ENCODE measurements at places on chromosomes 16 and 17. TPM values are rescaled to one million over a fixed set of nuclear protein-coding genes. Genes with fewer than 3 reads are reported as not detected.

DNA sequence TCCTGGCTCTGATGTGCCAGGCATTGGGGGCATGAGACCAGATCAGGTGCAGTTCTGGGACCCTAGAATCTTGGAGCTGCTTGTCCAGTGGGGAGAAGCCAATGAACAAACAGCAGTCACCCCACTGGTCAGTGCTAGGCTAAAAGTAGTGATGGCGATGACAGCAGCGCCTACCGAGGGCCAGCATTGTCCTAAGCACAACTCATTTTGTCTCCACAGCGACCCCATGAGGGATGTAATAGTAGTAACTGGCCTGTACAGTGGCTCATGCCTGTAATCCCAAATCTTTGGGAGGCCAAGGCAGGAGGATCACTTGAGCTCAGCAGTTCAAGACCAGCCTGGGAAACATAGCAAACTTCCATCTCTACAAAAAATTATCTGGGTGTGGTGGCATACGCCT is 6.2 kb downstream of the SMCR8 start:
- peaks cover 23% of the 10 kb centered on the region for H3K36me3 ChIP-seq
- no peaks in the 10 kb centered on the region for H3K27me3 ChIP-seq
- DNase-seq = no peak
- no peak overlapping the region for H3K4me3 ChIP-seq

- H3K27me3 ChIP-seq = no peaks in the 10 kb centered on the region
- no peak overlapping the region for H3K27ac ChIP-seq
- no peak overlapping the region for H3K4me3 ChIP-seq
- no peak for DNase-seq
Measured at GRCh38 chr17:77852731-77853130, 105.8 kb upstream of the TNRC6C start.

DNA sequence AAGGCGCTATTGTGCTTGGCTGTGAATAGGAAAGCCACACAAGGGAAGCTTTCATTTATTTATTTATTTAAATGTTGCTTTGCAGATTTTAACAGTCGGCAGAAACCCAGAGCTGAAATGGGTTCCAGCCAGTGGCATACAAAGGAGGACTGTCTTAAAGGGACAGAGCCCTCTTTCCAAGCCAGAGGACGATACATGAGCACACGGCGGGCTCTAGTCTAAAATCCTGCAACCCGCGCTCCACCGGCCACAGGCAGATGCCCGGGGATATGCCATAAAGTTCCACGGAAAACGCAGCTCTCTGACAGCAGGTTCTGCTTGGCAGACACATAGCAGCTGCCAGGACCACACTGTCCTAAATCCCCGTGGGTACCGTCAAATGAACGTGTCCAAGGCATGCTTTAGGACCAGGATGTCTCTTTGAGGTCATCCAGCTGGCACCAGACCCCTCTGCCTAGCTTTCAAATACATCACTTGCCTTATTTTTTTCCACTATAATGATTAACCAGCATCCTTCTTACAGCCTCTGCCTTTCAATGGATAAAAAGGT is 64.6 kb downstream of the CYTH1 start:
- H3K4me3 ChIP-seq = peak overlapping the region; percentile 30
- H3K36me3 ChIP-seq = peaks cover 14% of the 10 kb centered on the region
- peaks cover 67% of the 10 kb centered on the region for H3K4me1 ChIP-seq
- H3K27ac ChIP-seq = peak overlapping the region; percentile 30
- H3K27me3 ChIP-seq = no peaks in the 10 kb centered on the region

GRCh38 chr17:49219987-49220386 is 9.5 kb downstream of the ABI3 start:
- DNase-seq = no peak
- peaks cover 4% of the 10 kb centered on the region for H3K27me3 ChIP-seq
- peaks cover 47% of the 10 kb centered on the region for H3K36me3 ChIP-seq

Gene TMEM235
- total RNA-seq = not detected

- DNase-seq = no peak
- peak overlapping the region; percentile 37 for H3K4me3 ChIP-seq
- no peak overlapping the region for H3K27ac ChIP-seq
- H3K36me3 ChIP-seq = peaks cover 21% of the 10 kb centered on the region
Measured at GRCh38 chr16:27389272-27389961, 12.6 kb upstream of the IL21R start.

Gene SLFN11
- 70.8 TPM for total RNA-seq

Gene HBQ1
- 0.88 TPM for total RNA-seq

Gene SEZ6
- not detected for total RNA-seq

Gene KRT9
- not detected for total RNA-seq

GRCh38 chr17:16298140-16298662 is 55.1 kb downstream of the CENPV start:
- no peak overlapping the region for H3K4me3 ChIP-seq
- H3K4me1 ChIP-seq = peaks cover 4% of the 10 kb centered on the region
- H3K27me3 ChIP-seq = no peaks in the 10 kb centered on the region
- no peak overlapping the region for H3K27ac ChIP-seq
- peaks cover 3% of the 10 kb centered on the region for H3K36me3 ChIP-seq

DNA sequence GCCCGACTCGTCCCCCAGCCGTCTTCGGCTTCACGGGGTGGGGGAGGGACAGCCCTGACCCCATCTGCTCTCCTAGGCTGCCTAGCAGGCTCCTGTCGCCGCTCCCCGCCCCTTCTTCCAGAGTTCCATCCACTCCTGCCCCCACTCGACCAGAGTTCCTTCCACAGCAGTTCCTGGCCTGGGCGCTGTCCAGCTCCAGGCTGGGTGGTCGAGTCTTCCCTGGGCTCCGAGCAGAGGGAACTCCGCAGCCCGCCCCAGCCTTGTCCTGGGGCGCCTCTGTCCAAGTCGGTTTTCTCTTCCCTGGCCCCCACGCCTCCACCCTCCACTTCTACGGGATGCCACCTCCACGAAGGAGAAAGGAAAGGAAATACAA is 1.4 kb downstream of the PYY start:
- no peak overlapping the region for H3K27ac ChIP-seq
- no peak for DNase-seq
- H3K27me3 ChIP-seq = peaks cover 36% of the 10 kb centered on the region
- no peaks in the 10 kb centered on the region for H3K4me1 ChIP-seq

DNA sequence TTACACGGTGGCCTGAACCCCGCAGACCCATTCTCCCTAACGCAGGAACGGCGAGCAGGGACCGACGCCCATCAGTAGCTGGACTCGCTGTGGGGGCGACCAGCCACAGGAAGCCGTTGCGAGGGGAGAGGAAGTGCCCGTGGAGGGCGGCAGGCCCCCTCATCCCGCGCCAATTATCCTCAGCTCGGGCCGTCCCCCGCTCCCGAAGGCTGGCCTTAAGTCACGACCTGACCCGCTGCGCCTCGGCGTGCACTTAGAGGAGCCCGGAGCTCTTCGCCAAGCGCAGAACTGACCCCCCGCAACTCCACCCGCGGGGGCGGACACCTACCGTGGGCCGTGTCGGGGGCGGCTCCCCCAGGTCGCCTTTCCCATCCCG is 401 bp downstream of the ARL16 start:
- peak overlapping the region; percentile 68 for H3K27ac ChIP-seq
- no peak for DNase-seq
- H3K4me3 ChIP-seq = peak overlapping the region; percentile 97
- peaks cover 22% of the 10 kb centered on the region for H3K4me1 ChIP-seq

DNA sequence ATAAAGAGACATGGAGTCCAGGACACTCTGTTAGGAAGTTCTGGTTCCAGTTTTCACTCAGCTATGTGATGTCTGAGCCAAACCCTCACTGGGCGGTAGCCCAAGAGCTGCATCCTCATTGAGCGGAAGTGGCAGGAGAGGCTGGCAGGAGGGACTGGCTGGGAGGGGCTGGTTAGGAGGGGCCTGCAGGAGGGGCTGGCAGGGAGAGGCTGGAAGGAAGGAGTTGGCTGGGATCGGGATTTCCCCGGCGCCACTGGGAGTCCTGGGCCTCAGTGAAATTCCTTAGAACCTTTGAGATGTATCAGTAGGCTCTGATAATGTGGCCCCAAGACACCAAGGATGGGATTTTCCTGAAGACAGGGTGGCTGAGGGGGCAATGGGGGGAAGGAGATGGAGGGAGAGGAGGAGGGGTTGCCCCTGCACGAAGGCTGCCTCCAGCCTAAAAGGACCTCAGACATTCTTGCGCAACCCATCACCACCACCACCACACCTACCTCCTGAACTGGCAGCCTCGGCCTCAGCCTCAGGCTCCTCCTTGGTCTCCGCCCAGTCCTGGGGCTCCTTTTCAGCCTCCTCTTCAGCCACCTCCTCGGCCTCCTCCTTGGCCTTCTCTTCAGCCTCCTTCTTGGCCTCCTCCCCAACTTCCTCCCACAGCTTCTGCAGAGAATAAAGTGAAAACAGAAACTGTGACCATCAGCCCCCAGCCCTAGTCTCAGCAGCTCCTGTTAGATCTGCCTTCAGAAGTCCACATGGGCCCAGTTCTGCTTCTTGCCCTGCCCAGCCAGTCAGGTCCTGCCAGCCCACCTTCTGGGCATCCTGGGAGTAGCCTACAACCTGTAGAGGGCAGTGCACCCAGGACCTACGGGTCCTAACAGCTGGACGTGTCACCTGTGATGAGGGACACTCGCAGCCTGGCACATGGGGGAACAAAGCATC is 31.7 kb downstream of the CNGB1 start:
- H3K27ac ChIP-seq = no peak overlapping the region
- H3K4me3 ChIP-seq = no peak overlapping the region
- H3K27me3 ChIP-seq = peaks cover 13% of the 10 kb centered on the region
- no peaks in the 10 kb centered on the region for H3K4me1 ChIP-seq
- H3K36me3 ChIP-seq = no peaks in the 10 kb centered on the region

GRCh38 chr16:6684076-6684673 is 648.5 kb upstream of the RBFOX1 start:
- H3K27ac ChIP-seq = no peak overlapping the region
- no peaks in the 10 kb centered on the region for H3K4me1 ChIP-seq
- no peak overlapping the region for H3K4me3 ChIP-seq
- no peaks in the 10 kb centered on the region for H3K27me3 ChIP-seq
- no peaks in the 10 kb centered on the region for H3K36me3 ChIP-seq
- DNase-seq = no peak

DNA sequence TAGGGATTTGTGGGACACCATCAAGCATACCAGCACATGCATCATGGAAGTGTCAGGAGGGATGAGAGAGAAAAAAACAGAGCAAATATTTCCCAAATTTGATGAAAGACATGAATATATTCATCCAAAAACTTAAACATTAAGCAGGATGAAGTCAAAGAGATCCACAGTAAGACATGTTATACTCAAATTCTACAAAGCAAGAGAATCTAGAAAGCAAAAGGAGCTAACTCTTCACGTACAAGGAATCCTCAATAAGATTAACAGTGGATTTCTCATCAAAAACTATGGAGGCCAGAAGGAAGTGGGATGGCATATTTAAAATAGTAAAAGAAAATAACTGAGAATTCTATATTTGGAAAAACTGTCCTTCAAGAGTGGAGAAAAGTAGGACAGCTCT is 374.8 kb downstream of the ZFHX3 start:
- no peak for DNase-seq
- no peaks in the 10 kb centered on the region for H3K4me1 ChIP-seq
- no peak overlapping the region for H3K4me3 ChIP-seq

- DNase-seq = no peak
- no peak overlapping the region for H3K4me3 ChIP-seq
- no peaks in the 10 kb centered on the region for H3K36me3 ChIP-seq
Measured at GRCh38 chr17:63246344-63246743, 199.8 kb downstream of the CYB561 start.

GRCh38 chr16:56295059-56295665 is 103.9 kb downstream of the GNAO1 start:
- no peak overlapping the region for H3K4me3 ChIP-seq
- peaks cover 5% of the 10 kb centered on the region for H3K27me3 ChIP-seq
- no peaks in the 10 kb centered on the region for H3K4me1 ChIP-seq
- DNase-seq = no peak
- no peaks in the 10 kb centered on the region for H3K36me3 ChIP-seq

Gene LRRC45
- total RNA-seq = 37.6 TPM

All from activated T-helper 1 cell treated with anti-CD3 and anti-CD28 coated beads, Interleukin-12 subunit alpha, Interleukin-12 subunit beta, Interleukin-2, Interleukin-4 antibody, amounts not matched to agents 30 ng/mL and 10 ng/mL and 1 ng/mL, durations not matched to agents 14 hours and 24 hours and 36 hours (primary cell).